Caco-2 (cell line): ENCODE measurements at places on chromosomes 1 and 21.

GRCh38 chr1:81703391-81703755, 97.4 kb upstream of the ADGRL2 start:
- no peak for DNase-seq

GRCh38 chr1:91398291-91398690, 6.3 kb downstream of the HFM1 start:
- no peak for DNase-seq

GRCh38 chr1:162151900-162152829, 82.7 kb downstream of the NOS1AP start:
- no peak for DNase-seq

DNA sequence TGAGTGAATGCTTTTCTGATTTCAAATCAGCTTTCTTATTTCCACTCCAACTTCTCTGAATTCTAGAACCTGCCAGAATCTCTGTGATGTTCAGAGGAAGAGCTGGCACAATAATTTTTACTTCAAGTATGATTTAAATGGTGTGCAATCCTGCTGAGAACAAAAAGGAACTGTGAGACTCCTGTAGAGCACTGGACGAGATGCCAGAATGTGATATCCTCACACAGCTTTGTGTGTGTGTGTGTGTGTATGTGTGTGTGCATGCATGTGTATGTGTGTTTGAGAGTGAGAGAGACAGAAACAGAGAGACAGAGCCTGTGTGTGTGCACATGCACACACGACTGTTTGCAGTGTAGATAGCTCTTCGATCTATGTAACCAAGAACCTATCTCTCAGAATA, 713.6 kb upstream of the ZP4 start:
- DNase-seq, result no peak
